ENCODE measurements at places on chromosomes 7 and 10.

- no peak for DNase-seq
Measured at GRCh38 chr10:83908506-83908905, 230.8 kb upstream of the GHITM start.

DNA sequence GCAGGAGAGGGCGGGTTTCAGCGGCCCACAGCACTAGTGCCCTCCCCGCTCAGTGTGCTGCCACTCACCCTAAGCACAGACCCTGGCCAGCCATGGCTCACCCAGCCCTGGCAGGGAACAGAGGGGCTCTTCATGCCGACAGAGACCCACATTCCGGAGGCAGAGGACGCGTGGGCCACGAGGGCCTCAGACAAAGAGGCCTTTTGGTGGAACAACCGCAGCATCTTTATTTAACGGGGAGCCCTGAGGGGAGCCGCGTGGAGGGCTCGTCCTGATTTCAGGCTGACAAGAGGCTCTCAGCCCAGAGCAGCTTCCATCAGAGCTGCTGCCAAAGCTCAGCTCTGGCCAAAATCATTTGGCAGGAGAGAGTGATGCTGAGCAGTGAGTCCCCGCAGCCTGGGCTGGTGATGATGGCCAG is 127.8 kb downstream of the SH3PXD2A start:
- DNase-seq = no peak

DNA sequence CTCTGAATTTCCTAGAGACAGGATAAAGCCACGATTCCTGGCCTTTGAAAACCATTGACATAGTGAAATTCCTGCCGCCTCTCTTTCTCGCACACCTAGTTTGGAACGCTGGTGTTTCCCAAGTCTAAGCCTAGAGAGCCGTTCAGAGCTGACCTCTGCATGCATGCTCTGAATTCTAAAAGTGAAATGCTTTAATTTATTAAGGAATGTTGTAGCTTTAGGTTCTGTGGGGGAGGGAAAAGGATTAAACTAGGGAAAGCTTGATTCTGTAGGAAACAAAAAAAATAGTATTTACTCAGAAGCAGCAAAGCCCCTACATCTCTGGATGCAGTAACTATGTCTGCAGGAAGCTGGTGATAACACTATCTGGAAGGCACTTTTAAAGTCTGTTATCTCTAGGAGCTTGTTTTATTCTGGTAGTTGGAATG is 27.3 kb downstream of the PFKP start:
- peak; percentile 60 for DNase-seq

- DNase-seq = no peak
Measured at GRCh38 chr7:157622000-157622399, 285.2 kb downstream of the DNAJB6 start.

GRCh38 chr10:86376852-86377796 is 10.5 kb upstream of the GRID1 start:
- peak; percentile 45 for DNase-seq

DNA sequence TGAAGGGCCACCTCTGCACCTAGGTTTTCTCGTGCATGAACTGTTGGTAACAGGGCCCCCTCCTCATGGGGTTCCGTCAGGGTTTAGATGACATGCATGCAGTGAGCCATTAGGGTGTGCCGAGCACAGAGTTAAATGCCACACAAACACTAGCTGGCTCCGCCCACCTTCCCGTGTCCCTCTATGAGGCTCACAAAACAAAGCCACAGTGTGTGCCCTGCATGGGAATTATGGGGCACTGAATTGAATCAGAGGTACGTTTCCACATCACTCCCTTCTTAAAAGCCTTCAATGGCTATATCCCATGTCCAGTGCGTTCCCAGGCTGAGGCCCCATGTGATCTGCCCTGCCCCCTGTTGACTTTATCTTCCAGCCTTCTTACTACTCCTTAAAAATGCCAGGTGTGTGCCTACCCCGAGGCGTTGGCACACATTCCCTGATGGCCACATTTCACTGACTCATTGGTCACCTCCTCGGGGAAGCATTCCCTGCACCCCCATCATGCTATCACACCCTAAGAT is 35.7 kb downstream of the GSDME start:
- DNase-seq = no peak

DNA sequence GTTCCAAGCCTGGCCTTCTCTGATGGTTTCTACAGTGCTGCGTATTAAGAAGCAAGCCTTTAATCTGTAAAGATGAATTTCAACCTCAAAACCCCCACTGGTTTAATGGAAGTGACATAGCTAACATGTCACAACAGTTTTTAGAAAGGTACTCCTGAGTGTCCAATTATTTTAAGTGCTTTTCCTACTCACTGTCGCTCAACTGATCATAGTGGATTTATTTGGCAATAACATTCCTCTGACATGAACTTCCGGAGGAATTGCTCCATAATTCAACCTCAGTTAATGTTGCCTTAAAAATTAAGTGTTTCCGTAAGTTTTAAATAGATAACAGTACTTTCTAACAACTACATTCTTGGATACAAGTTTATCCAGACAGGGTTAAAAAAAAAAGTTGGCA is 57.5 kb downstream of the AGMO start:
- no peak for DNase-seq

DNA sequence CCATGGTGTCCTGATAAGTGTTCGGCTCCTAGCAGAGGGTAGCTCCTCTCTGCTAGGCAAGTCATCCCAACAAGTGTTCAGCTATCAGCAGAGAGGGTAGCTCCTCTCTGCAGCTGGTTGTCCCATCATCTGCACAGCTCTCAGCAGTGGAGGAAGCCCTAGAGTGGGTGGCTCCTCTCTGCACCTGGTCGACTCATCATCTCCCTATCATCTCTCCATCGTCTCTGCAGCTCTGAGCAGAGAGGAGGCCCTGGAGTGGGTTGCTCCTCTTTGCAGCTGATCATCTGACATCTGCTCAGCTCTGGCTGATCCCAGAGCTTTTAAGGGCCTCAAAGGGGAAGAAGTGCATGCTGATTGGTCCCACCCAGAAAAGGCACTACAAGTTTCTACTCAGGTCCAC is 199.9 kb upstream of the KMT2E start:
- no peak for DNase-seq

- DNase-seq = no peak
Measured at GRCh38 chr7:157465891-157466866, 129.4 kb downstream of the DNAJB6 start.

GRCh38 chr7:117719377-117719776 is 153.9 kb downstream of the CTTNBP2 start:
- DNase-seq = no peak

DNA sequence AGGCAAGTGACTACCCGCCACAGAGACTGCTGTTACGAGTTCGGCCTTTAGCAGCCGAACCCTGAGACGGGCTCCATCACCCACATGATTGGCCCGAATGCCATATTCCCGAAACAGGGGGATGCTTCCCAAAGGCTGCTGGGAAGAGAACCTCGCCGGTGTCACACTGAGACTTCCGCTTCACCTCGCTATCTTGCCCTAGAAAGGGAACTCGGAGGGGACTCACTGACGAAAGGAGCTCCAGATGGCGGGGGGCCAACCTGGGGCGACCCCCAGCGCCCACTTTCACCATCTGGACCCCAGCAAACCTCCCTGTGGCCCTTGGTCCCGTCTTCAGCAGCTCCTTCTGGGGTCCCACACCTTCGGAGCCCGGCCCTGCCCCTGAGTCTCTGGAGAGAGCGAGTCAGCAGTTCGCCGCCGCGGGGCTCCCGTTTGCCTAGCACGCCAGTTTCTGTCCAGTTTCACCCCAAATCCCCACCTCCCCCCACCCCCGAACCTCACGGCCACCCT is 529 bp downstream of the HPS1 start:
- DNase-seq = peak; percentile 39

DNA sequence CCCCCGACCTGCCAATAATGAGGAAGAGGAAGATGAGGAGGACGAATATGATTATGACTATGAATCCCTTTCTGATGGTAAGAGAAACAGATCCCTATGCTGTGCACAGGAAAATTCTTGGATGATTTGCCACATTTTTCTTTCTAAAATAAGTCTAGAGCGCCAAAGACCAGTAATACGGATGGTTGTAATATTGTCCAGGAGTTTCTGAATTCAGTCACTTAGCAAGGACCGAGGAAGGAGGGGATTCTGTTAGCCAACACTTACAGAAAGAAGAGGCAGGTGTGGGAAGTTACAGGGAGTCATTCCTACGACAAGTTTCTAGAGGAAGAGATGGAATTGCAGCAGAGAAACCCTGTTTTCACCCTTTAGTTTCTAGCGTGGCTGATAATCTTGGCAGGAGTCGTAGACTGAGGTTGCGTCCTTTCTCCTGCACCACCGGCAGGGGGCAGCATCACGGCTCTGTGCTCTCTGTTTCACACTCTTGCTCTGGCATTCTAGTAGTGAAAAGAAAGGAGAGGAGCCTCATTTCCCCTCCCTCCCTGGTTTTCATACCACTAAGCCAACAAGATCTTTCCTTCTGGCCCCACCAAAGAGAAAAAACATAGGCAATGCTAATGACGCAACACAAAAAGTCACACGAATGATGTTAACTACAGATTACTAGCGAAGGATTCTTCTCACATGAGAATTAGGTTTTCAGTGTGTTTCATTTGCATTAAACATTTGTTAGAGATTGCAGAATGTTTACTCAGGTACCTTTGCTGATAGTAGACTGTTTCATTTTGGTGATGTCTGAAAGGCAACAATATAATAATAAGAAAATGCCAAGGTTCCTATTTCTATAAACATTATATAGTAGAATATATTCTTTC is 82.7 kb downstream of the NOC3L start:
- DNase-seq = peak; percentile 58

GRCh38 chr7:142795339-142795863 is 24.6 kb downstream of the PRSS2 start:
- DNase-seq = no peak

DNA sequence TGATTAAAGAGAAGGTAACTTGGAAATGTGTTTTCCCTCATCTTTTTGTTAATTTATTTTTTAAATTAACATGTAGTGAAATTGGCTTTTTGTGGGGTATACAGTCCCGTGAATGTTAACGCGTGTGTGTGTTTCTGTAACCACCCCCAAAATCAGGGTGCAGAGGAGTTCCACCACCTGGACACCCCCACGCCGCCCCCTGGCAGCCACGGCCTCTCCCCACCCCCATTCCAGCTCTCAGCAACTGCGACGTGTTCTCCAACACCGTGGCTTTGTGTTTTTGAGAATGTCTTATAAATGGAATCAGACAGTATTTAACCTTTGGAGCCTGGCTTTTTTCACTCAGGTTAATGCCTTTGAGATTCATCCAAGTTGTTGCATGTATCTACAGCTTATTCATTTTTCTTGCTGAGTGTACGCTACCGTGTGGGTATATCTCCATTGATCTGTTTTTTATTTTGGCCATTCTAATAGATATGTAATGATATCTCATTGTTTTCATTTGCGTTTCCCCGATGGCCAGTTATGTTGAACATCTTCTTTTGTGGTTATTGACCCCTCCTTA is 218.8 kb downstream of the EBF3 start:
- DNase-seq = no peak

DNA sequence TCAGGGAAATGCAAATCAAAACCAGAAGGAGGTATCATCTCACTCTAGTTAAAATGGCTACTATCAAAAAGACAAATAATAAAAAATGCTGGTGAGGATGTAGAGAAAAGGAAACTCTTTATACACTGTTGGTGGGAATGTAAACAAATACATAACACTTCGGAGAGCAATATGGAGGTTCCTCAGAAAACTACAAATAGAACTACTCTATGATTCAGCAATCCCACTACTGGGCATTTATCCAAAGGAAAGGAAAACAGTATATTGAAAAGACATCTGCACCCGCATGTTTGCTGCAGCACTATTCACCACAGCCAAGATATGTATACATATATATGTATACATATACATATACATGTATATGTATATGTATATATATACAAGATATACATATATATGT is 94.2 kb downstream of the C10orf90 start:
- DNase-seq = peak; percentile 66

- no peak for DNase-seq
Measured at GRCh38 chr7:156196649-156197048, 384.4 kb upstream of the SHH start.

DNA sequence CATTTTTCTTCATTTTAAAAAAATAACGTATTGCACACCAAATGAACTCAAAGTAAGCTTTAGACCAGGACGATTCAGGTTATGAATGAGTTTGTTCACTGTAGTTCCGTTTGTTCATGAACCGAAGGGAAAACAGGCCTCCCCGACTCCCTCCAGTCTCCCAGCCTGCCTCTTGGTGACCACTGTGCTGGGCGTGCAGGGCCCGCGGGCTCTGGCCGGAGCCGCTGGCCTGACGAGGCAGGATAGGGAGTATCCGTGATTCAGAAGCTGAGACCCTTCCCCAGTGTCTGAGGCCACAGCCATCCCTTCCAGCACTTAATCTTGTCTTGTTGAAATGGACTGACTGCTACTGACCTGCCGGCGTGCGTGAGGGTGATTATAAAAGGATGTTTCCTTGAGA is 30.8 kb upstream of the SH2B2 start:
- no peak for DNase-seq

DNA sequence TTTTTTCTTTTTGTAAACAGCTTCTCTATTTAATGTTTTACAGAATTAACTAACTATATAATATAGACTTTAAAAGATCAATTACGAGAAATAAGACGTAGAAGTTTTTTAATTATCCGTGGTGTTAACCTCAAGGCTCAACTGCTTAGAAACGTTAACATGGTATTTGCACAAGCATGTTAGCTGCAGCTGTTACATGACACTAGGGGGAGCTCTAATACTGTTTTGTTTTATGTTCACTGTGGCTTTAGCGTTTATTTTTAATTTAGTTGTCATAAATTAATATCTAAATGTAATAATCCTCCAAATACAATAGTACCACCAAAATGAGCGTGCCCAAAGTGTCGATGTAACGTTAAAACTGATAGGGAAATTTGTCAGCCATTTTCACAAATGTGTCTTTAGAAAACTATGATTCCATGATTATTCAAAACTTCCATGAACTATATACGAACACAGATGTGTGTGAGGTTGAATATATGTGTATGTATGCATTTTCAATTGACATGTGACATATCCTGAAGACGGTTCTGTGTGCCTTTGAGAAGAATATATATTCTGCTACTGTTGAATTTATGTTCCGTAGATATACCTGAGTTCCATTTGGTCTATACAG is 828.8 kb upstream of the MBL2 start:
- peak; percentile 17 for DNase-seq

- DNase-seq = no peak
Measured at GRCh38 chr7:142969183-142969582, 7.0 kb upstream of the KEL start.

GRCh38 chr10:47046321-47047126 is 135.3 kb downstream of the PTPN20 start:
- no peak for DNase-seq

DNA sequence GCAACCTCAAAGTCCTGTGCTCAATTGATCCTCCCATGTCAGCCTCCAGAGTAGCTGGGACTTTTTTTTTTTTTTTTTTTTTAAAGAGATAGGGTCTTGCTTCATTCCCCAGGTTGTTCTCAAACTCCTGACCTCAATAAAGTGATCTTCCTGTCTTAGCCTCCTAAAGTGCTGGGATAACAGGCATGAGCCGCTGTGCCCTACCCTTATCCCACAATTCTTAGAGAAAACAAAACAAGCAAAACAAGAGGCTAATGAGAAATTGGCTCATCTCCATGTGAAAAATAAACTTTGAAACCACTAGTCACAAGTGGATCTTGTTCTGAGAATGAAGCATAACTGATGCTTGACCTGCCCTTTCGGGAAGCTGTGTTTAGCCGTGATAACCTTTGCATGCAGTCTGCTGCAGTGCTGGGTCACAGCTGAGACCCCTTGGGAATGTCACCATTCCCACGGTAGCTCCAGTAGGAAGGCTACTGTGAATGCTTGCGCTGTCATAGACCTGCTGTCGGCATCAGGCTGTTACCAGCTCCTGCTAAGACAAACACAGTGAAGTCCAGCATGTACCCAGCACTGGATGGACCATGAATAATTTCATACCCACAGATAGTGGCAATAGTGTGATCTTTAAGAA is 290.7 kb upstream of the KIAA1217 start:
- DNase-seq = no peak

GRCh38 chr7:138871814-138872090 is 73.8 kb upstream of the ATP6V0A4 start:
- DNase-seq = no peak
